ENCODE measurements at places on chromosomes 7 and 10. TPM values are rescaled to one million over a fixed set of nuclear protein-coding genes. Genes with fewer than 3 reads are reported as not detected.

- DNase-seq, result no peak
Measured at GRCh38 chr7:116228241-116228640, 17.9 kb downstream of the TES start.

- no peak for DNase-seq
Measured at GRCh38 chr7:44530990-44531389, 10.1 kb downstream of the NPC1L1 start.

GRCh38 chr10:131193923-131194322 lies 117.6 kb downstream of the TCERG1L start:
- no peak for DNase-seq

GRCh38 chr10:79939969-79940368 lies 8.9 kb downstream of the SFTPD start:
- no peak for DNase-seq

- DNase-seq, result no peak
Measured at GRCh38 chr10:66180581-66181318, 745.1 kb upstream of the LRRTM3 start.

The AIFM2 gene
- 29.2 TPM for total RNA-seq

DNA sequence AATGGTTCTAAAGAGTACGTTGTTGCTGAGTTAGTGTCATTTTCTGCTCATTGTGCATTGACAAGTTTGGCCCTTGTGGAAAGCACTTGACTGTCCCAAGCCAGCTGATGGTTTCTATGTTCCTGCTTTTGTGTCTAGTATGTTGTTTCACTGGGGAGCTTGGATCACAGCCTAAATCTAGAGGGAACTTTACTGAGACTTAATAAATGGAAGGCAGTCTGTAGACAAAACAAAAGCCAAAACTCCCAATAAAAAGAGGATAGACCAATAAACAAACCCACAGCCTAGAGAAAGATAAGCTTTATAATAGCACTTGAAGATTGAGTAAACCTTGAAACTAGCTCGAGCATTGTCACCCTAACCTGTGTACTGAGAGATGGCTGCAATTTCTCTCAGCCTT lies 196.8 kb downstream of the ADRA2A start:
- DNase-seq, result no peak

GRCh38 chr10:124656541-124656940 lies 87.6 kb downstream of the FAM53B start:
- DNase-seq, result no peak

DNA sequence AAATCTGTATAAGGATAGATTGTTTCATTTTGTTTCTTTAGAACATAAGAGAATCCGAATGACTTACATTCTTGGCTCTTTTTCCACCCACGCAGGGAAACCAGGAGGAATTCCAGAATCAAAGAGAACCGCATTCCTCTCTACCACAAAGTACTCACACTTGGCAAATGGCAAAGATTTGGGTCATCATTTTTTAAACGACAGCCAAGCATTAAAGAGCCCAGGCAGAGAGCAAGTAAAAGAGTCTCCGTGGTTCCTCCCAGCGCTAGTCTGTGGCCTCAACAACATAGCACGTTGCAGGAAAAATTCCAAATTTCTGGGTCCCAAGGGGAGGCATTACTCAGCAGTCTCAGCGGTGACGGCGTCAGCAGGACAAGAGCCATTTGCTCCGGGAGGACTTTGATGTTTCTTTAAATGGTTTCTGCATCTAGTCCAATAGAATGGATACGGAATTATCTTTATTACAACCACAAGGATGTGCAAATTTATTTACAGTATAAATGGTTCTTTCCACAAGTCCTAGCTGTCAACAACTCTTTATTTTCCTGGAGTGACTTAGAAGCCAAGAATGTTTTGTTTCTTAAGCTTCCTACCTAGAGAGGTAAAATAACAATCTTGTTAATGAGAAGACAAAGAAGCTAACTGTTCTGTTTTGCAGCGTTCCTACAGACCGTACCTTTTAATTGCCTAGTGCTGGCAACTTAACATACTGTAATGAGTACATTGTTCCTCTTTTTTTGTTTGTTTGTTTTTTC lies 232.5 kb downstream of the SKIDA1 start:
- DNase-seq, result no peak

DNA sequence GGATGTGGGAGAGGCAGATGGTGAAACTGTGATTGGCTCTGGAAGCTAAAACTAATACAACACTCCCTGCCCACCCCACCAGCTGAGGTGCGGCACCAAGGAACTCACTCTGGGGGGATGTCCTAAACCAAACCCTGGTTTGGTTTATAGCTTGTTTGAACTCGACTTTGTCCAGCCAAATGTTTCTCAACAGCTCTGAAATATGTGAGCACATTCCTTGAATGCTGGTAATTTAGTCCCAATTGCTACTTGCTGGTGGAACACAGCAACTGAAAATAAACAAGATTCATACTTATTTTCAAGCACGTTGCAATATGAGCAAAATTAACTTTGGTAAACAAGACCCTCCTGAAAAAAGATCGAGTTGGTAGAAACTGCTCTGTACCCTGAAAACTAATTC lies 39.7 kb upstream of the CARD11 start:
- DNase-seq, result no peak

DNA sequence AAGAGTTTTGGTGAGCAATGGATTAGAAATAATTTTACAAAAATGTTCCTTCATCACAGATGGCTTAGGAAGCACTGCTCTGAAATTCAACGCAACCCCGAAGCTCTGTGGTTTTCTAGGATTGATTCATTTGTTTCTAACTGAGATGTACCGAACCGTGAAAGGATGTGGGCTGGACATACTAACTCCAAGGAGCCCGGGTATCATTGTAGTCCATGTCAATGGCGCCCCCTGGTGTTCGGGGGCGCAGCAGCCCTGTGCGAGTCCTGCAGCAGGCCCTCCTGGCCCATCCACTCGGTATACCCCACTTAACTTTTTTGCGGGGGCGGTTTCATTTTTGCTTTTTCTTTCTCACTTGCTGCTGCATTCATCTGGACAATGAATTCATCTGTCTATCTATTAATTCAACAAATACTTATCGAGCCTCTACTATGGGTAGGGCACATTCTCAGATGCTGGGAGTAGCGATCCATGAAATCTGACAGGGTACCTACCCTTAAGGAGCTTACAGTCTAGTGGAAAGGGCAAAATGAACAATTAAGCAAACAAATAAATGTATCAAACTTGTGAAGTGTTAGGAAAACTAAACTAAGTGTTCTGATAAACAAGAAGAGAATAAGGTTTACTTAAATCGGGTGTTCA lies 25.2 kb upstream of the ITPRID1 start:
- DNase-seq, result peak; percentile 65

DNA sequence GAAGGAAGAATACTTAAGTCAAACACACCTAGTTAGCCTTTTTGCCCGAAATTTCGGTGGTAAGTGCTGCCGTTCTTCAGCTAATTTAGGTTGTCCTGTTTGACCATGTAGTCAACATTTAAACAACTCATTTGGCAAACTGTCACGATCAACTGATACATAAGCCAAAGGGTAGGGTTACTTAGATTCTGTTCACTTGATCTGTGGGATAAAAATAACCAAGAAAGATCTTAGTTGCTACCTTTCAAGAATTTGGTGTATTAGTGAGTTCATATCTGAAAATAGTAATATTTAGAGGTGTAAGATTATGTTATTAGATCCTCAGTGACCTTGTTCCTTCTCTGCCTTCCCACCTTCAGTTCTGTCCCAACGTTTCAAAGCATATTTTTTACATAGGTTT lies 2.0 kb downstream of the TNKS2 start:
- DNase-seq, result no peak

The PCGF5 gene
- total RNA-seq, result 53.4 TPM

The MOGAT3 gene
- 91.4 TPM for total RNA-seq

DNA sequence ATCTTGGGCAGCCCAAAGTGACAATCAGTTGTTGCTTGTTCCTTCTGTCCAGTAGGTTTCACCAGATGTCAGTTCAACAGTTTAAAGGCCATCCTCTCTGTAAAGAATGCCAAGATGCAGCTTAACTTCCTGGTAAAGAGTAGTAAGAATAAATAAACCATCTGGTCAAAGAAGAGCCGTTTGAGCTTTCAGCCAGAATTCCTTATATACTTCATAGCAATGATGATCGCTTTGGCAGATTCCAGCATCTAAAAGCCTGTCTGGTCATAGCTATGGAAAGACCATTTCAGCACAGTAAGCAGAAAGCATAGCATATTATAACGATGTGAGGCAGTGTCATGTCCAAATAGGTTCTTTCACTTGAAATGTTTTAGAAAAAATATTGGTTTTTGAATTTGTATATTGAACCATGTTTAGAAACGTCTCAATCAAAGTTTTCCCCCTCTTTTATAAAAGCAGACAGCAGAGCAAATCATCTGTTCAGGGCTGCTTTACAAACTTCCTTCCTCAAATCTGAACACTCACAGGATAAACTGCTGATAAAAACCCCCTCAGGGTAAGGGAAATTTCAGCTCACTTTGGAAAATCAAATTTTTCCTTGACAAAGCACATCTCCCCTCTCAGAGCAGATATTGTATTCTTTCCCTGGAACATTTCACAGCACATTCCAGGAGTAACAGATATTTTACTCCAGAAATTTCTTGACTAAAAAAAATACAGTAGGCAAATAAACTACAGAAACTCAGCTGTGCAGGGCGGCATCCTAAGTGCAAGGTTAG lies 184.1 kb downstream of the NOC3L start:
- DNase-seq, result no peak

GRCh38 chr7:119935418-119936025 lies 337.5 kb upstream of the KCND2 start:
- DNase-seq, result no peak

- DNase-seq, result no peak
Measured at GRCh38 chr10:100350914-100351485, 4.0 kb downstream of the SCD start.

The MYO1G gene
- 2.7 TPM for total RNA-seq

- no peak for DNase-seq
Measured at GRCh38 chr10:101828766-101829551, 10.7 kb upstream of the OGA start.

DNA sequence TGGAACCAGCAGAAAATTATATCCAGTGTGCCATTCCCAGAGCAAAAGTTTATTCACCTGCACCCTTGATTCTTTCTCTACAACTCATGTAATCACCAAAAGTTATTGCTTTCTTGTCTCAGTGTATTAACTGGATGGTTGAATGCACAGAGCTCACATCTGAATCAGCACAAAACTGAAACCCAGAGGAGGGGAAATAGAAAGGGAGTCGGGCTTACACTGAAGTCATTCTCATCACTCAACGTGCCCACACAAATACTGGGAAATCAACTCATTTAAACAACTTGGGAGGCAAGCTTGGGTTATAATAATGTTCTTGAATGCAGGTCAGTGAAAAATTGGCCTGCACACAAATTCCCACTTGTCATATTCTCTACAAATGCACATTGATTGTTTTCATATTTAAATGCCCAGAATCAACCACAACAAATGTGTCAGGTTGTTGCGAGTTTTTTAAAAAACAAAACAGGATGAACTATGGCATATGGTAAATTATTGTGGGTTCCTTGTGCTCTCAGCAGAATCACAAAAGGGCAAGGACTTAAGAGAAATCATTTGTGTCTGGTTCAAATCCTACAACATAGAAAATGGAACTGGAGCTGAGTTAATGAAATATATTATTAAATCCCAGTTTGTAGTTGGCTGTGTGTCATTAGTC lies 125.9 kb upstream of the NOBOX start:
- no peak for DNase-seq

DNA sequence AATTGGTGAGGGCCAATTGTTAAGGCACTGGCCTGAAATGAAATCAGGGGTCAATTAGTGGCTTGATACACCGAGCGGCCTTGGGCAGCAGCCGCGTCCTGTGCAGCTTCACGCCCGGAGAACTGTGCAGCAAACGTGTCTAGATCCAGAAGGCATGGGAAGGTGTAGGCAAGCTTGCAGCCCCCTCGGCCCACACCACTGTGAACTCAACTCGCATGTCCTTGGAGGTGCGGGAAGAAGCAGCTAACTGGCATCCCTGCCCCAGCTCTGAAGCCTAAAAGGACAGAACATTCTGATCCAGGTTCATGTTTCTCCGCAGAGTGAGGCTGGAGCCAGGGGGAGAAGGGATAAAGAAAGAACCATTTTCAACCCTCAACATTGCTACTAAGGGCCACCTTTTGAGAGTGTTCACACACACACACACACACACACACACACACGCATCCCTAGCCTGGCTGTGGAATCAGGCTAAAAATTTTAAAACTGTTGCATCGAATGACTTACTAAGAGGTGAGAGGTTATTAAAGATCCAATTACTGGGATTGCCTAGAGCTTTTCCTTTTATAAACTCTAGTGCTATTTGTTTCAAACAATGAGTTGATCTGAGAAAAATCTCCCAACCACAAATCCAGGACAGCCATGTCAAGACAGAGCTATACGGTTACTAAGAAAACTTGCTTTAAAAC lies 104.0 kb downstream of the PARP12 start:
- DNase-seq, result no peak
